Aorta (tissue), 5 donors: ENCODE measurements at places on chromosomes 16 and 17.

GRCh38 chr17:61303817-61304096, 95.9 kb upstream of the TBX2 start:
- H3K27ac ChIP-seq: no peak overlapping the region
- H3K36me3 ChIP-seq: no peaks in the 10 kb centered on the region
- no peaks in the 10 kb centered on the region for H3K27me3 ChIP-seq
- no peaks in the 10 kb centered on the region for H3K4me1 ChIP-seq
- no peak overlapping the region for H3K4me3 ChIP-seq
- DNase-seq: no peak

DNA sequence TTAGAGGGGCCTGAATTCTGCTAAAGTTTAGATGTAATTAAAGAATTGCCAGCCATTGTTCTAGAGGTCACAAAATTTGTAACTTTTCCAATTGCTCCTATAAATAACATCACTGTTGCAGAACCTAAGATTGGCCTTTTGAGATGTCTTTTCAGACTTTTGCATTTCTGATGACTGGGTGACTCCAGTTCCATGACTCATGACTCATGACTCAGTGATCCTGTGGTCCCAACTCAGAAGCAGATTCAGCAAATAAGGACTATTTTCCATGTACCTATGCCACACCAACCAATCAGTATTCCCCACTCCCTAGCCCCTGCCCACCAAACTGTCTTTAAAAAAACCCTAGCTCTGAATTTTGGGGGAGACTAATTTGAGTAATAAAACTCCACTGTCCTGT, 740.9 kb downstream of the CDH8 start:
- H3K36me3 ChIP-seq: no peaks in the 10 kb centered on the region
- no peaks in the 10 kb centered on the region for H3K27me3 ChIP-seq

DNA sequence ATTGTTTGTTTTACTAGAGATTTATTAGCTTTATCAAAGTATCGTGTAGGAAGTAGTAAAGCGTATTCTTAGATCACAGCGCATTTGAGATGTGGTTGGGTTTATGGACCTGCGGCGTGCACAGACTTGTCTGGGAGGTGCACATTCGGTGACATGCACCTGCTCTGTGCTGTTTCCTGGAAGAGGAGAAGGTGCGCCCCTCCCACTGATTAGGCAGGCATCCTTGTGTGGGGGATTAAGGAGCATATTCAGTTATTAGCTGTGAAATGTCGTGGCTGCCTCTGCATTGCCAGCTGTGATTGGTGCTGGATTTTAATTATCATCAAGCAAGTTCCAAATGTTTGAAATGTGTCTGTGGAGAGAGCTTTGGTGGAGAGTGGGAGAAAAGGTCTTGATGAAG, 903.8 kb upstream of the RBFOX1 start:
- H3K27ac ChIP-seq: no peak overlapping the region
- no peaks in the 10 kb centered on the region for H3K27me3 ChIP-seq
- no peaks in the 10 kb centered on the region for H3K4me1 ChIP-seq
- no peak for DNase-seq
- no peak overlapping the region for H3K4me3 ChIP-seq

DNA sequence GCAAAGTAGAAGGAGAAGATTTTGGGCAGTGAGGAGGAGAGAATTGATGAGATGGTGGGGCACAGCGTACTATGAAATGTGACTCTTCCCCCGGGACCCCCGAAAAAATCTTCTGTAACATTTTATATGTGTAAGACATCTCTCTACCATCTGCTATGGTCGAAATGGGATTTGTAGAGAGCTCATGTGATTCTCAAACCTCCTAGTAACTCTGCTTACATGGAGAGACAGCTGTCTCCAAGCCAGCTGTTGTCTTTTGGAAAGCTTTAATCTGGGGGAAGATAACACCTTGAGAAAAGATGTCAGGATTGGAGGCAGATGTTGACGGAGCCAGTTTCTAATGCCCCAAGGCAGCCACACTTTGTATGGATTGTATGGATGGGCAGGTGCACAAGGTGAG, 94.1 kb downstream of the PRKCB start:
- no peaks in the 10 kb centered on the region for H3K27me3 ChIP-seq
- H3K4me3 ChIP-seq: no peak overlapping the region
- H3K36me3 ChIP-seq: no peaks in the 10 kb centered on the region
- H3K4me1 ChIP-seq: no peaks in the 10 kb centered on the region

DNA sequence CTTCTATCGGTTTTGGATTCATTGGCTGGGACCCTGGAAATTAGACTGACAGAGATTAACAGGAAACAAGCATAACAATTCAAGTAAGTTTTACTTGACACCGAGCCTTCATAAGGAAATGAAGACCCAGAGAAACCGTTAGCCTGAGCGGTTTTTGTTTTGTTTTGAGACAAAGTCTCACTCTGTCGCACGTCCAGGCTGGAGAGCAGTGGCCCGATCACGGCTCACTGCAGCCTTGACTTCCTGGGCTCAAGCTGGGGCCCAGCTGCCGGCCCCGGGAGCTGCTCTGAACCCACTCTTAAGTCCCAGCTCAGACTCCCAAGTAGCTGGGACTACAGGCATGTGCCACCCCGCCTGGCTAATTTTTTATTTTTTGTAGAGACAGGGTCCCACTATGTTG, 321.3 kb downstream of the SEC14L1 start:
- H3K4me1 ChIP-seq: no peaks in the 10 kb centered on the region
- H3K27me3 ChIP-seq: no peaks in the 10 kb centered on the region
- no peak overlapping the region for H3K27ac ChIP-seq
- no peak for DNase-seq

DNA sequence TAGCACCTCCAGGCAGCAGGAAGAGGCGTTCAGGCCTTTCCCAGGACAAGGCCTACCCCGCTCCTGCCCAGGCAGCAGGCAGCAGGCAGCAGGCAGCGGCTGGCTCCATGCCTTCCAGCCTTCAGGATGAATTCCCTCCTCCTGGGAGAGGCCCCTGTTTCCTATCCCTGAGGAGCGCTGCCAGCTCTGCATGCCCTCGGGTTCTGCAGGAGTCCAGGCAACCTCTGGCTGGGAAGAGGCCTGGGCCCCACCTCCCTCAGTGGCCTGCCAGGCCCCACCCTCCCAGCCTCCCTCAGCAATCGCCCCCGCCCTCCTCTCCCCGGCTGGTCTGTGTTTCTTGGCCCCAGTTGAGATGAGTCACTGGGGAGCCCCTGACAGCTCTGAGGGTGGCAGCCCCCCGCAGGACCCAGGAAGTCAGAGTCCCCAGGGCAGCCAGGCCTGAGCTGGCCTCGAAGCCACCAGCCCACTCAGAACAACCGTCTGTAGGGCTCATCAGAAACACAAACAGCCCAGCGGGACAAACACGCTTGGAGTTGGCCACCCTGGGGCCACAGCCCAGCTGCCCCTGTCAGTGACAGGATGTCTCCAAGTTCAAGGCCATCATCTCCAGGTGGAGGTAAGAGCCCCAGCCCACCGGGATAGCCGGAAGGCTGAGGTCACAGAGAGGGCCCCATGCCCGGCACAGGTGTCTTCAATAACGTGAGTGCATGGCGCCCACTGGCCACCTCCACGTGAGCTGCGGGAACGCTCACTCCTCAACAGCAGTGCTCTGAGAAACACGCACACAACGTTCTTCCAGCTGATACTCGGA, 39.5 kb upstream of the CIBAR2 start:
- H3K27me3 ChIP-seq: no peaks in the 10 kb centered on the region
- H3K4me1 ChIP-seq: peaks cover 2% of the 10 kb centered on the region
- peak; percentile 93 for DNase-seq
- H3K36me3 ChIP-seq: no peaks in the 10 kb centered on the region
- H3K27ac ChIP-seq: no peak overlapping the region

DNA sequence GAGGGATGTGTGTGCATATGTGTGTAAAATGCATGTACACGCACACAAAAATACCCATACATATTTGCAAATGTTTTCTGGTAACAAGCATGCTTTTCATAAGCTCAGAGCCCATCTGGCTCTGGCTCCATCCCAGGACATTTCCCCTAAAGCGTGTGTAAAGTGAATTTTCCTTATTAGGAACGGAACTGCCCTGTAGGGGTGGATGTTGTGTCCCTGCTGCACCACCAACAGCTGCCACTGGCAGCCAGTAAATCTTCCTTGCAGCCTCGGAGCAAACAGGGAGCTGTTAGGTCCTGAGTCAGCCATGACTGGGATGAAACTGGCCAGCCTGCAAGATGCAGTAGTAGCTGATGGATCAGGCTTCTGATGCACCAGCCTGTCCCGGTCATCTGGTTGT, 393.5 kb downstream of the UTP18 start:
- H3K27me3 ChIP-seq: no peaks in the 10 kb centered on the region
- no peak for DNase-seq
- no peak overlapping the region for H3K4me3 ChIP-seq
- no peaks in the 10 kb centered on the region for H3K36me3 ChIP-seq
- H3K27ac ChIP-seq: no peak overlapping the region

DNA sequence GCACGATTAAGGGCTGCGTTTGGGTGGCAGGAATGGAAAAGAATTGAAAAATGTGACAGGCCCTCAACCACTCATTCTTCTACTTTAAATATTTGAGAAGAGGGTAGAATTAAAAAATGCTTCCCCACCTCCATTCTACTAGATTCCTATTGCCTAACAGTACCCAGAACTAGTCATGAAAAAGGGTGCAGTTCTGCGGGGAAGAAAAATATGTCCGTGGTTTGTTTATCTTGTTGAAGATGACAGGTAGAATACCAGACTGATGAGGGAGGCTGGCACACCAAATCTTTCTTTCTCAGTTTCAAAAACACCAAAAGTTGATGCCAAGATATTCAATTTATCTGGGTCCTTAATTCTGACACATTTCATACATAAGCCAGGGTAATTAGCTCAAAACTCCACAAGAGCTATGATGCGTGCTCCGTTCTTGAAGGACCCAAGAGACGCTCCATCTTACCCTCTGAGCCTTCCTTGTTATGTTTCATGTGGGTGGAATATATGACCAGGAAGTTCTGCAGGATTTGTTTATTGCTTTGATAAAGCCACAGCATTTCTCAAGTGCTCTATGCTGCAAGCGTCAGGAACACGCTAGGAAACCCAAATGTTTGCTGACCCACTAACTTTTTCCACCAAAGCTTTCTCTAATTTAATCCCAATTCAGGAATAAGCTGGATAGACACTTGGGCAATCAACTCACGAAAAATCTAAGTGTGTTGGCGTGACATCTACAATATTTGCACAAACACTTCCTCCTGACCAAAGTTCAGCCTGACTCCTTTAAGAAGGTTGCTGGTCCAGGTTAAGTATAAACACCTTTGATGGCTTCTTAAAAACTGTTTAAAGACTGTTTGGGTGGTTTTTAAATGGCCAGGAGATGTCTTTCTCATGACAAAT, 20.6 kb upstream of the GAN start:
- no peaks in the 10 kb centered on the region for H3K4me1 ChIP-seq
- DNase-seq: no peak
- H3K4me3 ChIP-seq: no peak overlapping the region

DNA sequence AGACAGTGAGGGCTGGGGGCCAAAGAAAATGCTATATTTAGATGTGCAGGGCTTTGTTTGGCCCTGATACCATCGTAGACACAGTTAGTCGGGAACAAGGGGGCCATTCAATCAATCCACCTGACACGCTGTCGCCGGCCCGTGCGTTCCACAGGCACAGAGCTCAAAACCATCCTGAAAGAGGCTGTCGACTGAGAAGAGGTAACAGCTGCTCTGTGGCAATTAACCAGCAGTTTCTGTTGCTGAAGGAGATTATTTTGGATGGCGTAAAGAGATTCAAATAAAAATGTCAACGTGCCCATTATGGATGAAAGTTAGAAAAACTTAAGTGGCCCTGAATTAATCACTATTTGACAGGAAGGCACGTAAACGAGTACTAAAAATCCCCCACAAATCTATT, 276.2 kb upstream of the IRX5 start:
- no peak overlapping the region for H3K4me3 ChIP-seq
- no peak for DNase-seq
- H3K4me1 ChIP-seq: peaks cover 7% of the 10 kb centered on the region
- peak overlapping the region; percentile 52 for H3K27ac ChIP-seq
- H3K27me3 ChIP-seq: no peaks in the 10 kb centered on the region

DNA sequence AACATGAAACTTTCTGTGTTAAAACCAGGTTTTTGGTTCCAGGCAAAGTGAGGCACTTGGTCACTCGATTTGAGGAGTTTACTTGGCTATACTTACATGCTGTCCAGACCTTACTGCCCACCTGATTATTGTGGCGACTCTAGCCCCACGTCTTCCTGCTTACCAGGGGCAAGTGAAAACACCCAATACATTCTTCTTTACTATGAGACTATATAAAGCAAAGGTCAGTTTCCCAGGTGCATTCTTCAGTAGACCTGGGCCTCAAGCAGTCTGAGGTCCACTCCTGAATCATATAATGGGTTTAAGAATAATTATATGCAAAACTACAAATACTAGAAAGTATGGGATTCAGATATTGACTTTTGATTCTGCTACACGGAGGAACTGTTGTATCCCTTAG, 86.2 kb downstream of the EFCAB5 start:
- no peak overlapping the region for H3K4me3 ChIP-seq
- H3K4me1 ChIP-seq: no peaks in the 10 kb centered on the region
- no peaks in the 10 kb centered on the region for H3K27me3 ChIP-seq
- DNase-seq: no peak
- H3K36me3 ChIP-seq: no peaks in the 10 kb centered on the region

GRCh38 chr17:59056857-59057256, 49.8 kb downstream of the TRIM37 start:
- no peak overlapping the region for H3K27ac ChIP-seq
- H3K4me3 ChIP-seq: no peak overlapping the region
- DNase-seq: no peak
- no peaks in the 10 kb centered on the region for H3K27me3 ChIP-seq

- peak; percentile 26 for DNase-seq
- peaks cover 7% of the 10 kb centered on the region for H3K36me3 ChIP-seq
- no peaks in the 10 kb centered on the region for H3K27me3 ChIP-seq
- H3K27ac ChIP-seq: no peak overlapping the region
- no peak overlapping the region for H3K4me3 ChIP-seq
- H3K4me1 ChIP-seq: no peaks in the 10 kb centered on the region
Measured at GRCh38 chr16:10754941-10755340, 11.3 kb downstream of the NUBP1 start.

DNA sequence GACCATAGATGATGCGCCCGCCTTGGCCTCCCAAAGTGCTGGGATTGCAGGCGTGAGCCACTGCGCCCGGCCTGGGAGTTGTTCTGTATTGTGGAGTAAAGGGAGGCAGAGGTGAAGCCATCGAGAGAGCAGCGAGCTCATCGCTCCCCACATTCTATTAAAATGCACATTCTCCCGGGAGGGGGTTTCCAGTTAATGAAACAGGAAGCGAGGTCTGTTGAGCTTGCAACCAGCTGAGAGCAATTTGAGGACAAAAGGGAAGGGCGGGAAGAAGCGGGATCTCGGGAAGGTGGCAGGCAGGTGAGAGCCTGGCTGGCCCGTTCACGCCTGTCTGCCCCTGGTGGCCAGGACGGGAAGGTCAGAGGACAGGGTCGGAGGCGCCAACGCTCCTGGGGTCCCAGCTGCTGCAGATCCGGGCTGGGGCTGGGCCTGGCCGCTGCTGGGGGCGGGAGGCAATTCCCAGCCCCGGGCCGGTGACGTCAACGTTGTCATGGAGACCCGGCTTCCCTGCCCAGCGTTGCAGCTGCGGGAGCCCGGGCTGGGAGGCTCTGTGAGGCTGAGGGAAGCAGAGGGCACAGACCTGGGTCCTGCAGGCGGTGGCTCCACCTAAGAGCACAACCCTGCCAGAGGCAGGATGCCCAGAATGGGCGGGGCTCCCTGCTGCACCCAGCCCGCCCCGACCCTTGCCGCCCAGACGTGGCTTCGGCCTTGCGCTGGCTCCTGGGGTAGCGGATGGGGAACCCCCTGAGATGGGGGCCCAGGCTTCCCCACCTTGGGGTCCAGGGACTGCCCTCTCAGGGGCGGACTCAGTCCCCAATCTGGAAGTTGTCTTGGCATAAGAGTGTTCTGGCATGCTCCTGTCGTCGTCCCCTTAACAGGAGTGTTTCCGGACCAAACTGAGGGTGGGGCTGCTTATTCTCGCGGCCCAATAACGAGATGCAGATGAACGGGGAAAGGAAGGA, 48.7 kb upstream of the PLCG2 start:
- no peak overlapping the region for H3K4me3 ChIP-seq
- no peaks in the 10 kb centered on the region for H3K36me3 ChIP-seq
- no peaks in the 10 kb centered on the region for H3K4me1 ChIP-seq
- no peak overlapping the region for H3K27ac ChIP-seq
